Occipital lobe (tissue), 3 donors: ENCODE measurements at places on chromosomes 4 and X. TPM values are rescaled to one million over a fixed set of nuclear protein-coding genes. Genes with fewer than 3 reads are reported as not detected.
A peak's percentile ranks its signal among the peaks of the same experiment; 100 is the strongest.

The SRPX gene
- 2.5 TPM for total RNA-seq

The MUC7 gene
- not detected for total RNA-seq

The FOXR2 gene
- not detected for total RNA-seq

The POF1B gene
- not detected for total RNA-seq

The SUPT20HL2 gene
- total RNA-seq = not detected

The LANCL3 gene
- total RNA-seq = 1.4 TPM

DNA sequence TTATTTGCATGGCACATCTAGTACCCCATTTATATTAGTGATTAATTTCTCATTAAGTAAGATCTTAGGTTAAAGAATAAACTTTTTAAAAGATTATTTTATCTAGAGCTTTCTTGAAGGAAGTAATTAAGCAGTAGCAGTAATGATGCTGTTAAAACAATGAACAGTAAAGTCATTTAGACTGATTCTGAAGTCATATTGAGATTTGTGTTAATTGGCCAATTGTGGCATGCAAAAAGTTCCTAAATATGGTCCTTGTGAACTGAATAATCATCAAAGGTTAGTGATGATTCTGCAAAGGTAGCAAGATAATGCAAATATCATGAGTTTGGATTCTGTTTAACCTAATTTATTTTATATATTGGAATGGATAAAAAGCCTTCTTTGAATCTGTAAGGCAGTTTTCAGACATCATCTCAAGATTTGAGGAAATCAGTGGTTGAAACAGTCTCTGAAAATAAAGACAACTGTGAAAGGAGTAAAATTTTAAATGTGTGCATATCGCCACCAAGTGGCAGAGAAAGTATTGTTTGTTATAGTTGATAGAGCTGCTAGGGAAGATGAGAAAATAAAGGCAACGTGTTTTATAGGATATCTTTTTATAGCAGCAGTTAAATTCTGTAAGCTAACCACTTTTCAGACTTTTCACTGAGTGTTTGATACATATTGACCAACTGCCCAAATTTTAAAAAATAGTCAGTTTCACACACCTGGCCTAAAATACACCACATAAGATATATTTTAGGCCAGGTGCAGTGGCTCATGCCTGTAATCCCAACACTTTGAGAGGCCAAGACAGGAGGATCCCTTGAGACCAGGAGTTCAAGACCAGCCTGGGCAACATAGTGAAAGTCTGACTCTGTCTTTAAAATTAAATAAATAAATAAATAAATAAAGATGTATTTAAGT lies 79.6 kb downstream of the CCKAR start:
- DNase-seq = no peak

- DNase-seq = no peak
Observed at GRCh38 chr4:130705023-130705422, 1609.1 kb downstream of the C4orf33 start.

- peak; percentile 61 for DNase-seq
Observed at GRCh38 chr4:186190581-186191199, 677 bp upstream of the CYP4V2 start.

DNA sequence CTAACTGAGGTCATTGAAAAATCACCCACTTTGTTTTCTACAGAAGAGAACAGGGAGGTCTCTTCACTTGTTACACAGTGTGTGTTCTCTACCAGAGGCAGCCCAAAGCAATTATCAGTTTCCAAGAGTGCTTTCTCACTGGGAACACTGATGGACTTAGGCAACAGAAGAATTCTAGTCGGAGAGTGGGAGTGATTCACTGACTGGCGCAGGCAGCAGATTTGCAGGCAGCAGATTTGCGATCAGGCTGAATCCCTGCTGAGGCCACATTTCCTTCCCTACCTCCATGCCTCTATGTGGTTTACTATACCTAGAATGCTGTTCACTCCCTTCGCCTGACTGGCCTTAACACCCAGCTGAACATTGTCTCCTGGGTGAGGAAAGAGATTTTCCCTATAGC lies 6.6 kb downstream of the OCIAD2 start:
- DNase-seq = peak; percentile 17

DNA sequence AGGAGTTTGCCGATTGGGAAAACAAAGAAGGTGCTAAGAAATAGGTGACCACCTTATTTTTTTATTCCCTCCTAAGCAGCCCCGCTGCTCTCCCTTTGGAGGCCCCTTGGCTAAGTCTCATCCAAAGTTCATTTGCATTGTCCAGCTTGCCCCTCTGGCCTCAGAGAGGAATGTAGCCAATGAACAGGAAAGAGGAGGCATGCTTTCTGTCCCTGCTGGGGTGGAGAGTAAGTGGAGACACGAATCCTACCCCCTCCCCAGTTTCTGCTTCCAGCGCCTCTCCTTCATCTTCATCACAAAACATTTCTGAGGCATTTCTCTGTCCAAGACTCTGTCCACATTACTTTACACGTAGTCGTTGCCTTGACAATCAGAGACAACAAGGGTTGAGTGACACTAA lies 38.7 kb downstream of the NLGN3 start:
- DNase-seq = no peak

DNA sequence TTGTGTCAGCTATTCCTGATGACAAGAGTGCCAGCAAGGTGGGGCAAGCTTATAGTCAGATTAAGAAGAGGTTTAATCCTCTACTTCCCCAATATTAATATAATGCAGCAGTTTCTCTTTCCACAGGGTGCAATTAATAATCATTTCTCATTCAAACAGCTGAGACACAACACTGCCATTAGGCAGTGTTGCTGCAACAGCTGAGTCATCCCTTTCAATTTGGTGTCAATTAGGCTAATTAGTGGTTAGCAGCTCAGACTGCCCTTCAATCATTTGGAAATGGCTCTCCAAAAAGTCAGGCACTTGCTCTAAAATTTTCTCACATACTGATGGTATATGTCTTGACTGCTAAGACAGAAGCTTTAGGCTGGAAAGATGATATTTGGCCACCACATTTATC lies 265.7 kb upstream of the FAM241A start:
- no peak for DNase-seq

- peak; percentile 5 for DNase-seq
Observed at GRCh38 chrX:40152173-40152711, 54.5 kb upstream of the BCOR start.

GRCh38 chrX:41236629-41237028 lies 97.3 kb upstream of the DDX3X start:
- no peak for DNase-seq

DNA sequence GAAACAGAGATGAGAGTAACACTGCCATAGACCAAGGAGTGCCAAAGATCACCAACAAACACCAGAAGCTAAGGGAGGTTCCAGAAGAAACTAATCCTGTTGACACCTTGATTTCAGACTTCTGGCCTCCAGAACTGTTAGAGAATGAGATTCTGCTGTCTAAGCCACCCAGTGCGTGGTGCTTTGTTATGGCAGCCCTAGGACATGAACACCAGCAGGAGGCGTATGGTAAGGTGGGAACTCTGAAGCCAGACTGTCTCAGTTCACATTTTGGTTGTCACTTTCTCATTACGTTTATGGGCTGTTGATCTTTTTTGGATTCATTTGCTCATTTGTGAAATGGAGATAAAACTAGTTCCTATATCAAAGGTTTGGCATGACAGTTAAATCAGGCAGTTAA lies 142.9 kb downstream of the DCHS2 start:
- DNase-seq = no peak
